ENCODE measurements at places on chromosomes 3 and 15. TPM values are rescaled to one million over a fixed set of nuclear protein-coding genes. Genes with fewer than 3 reads are reported as not detected.

Gene HRG
- total RNA-seq: not detected

- DNase-seq: no peak
Measured at GRCh38 chr15:74988007-74988800, 7.2 kb upstream of the SCAMP5 start.

DNA sequence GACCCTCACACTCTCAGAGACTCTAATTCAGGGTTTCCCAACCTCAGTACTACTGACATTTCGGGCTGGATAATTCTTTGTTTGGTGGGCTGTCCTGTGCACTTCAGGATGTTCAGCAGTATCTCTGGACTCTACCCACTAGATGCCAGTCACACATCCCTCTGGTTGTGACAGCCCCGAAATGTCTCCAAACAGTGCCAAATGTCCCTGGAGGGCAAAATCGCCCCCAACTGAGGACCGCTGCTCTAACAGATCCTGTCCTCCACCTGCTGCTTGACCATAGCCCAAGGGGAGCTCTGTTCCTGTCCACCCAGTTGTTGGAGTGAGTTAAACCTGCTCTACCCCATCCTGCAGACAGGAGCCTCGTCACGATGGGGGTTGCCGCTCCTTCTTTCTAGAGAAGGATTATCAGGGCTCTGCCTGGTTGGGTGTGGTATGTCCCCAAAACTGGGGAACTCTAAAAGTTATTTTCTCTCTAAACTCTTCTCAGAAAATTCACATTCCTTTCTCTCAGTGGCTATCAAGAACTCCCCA lies 85.6 kb upstream of the PSMD6 start:
- no peak for DNase-seq

- no peak for DNase-seq
Measured at GRCh38 chr15:46413799-46414198, 779.0 kb downstream of the SQOR start.

All from cerebellum (tissue), 4 donors.